ENCODE measurements at places on chromosomes 6 and 20.

DNA sequence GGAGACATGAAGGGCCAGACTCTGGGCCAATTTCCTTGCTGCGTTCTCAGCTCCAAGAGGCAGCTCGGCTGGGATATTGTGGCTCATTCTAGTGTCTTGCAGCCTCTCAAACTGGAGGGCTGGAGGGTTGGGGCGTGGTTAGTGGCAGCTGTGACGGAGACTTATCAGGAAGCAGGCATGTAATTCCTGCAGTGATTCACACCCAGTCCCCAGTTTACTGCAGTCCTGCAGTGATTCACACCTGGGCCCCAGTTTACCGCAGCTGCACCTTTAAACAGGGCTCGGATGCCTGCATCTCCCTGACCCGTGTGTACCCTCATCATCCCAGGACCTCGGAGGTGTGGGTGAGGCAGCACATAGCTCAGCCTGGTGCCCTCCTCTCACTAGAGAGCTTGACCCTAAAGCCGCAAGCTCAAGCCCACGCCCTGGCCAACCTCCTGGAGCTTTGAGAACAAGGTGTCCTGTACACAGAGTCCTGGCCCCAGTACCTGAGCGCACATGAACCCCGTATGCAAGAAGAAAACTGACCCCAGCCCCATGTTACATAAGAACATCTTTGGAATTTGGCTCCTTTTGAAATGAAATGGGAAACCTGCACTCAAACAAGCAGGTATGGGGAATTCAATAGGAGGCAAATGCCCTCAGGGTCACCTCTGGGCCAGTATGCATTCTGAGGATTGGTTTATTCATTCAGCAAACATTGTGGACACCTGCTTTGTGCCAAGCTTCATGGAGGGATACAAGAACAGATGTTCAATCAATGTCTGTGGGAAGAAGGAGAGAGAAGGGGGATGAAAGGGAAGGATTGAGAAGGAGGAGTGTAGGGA lies 55.3 kb upstream of the FAM83D start:
- peak; percentile 30 for DNase-seq

DNA sequence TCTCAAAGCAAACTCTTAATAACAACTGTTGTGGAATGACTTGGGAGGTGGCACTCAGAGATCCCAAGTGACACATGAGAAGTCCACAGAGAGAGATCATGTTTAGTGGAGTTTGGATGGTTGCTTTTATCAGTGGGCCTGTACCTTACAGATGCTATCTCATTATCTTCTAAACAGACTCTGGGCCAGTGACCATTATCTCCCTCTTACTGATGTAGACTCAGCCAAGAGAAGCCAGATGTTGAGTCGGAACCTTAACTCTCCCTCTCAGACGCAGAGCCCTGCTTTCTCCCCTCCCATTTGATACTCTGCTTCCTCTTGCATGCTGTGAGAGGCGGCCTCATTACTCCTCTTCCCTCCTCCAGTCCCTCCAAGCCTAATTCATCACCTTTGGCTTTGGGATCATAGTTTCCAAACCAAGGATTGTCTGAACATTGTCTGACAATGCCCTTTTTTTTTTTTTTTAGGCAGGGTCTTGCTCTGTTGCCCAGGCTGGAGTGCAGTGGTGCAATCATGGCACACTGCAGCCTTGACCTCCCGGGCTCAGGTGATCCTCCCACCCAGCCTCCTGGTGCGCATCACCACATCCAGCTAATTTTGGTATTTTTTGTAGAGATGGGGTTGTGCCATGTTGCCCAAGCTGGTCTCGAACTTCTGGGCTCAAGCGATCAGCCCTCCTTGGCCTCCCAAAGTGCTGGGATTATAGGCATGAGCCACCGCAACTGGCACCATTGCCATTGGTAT lies 4.5 kb upstream of the DDR1 start:
- DNase-seq = no peak

DNA sequence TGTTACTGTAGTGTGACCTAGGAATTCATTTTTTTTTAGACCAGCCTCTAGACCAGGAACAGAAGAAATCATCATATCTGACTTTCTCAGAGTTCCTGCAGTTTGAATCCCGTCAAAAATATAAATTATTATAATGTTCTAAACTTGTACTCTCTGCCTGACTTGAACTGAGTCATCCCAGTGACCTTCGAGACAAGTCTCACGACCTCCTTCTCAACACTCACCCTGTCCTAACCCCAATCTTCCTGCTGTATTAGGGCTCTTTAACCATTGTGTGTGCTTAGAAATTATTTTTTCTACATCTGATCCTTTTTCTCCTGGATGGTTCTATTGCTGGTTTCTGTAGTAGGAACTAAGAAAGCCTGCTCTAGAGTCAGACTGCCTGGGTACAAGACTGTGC lies 21.5 kb downstream of the ADGRF5 start:
- DNase-seq = no peak

DNA sequence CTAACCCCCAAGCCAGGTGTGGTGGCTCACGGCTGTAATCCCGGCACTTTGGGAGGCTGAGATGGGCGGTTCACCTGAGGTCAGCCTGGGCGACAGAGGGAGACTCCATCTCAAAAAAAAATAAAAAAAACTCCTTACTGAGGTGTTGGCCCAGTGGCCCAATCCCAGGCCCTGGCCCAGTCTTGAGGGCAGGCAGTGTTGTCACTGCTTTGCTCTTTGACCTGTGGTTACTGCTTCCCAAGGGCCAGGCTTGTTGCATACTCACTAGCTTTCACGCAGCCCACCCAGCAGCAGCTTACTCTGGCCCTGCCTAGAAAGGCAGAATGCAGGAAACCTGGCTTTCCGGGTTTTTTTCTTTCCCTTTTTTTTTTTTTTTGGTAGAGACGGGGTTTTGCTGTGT lies 13.2 kb downstream of the CNPY3 start:
- DNase-seq = no peak

DNA sequence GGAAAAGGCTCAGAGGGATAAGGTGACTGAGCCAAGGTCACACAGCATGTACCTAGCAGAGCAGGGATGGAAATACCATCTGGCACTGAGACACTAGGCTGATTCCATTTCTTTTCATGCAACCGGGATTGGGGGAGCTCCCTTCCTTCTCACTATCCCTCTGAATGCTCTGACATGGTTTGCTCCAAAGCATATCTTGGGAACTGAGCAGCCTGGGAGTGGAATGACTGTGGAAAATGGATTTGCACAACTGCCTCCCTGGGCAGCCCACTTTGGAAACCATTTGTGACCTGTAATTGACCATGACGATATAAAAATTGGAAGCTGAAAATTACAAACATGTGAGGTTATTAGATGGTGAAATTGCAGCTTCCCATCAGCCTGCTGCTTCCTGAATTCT lies 309.0 kb upstream of the CHD6 start:
- no peak for DNase-seq

DNA sequence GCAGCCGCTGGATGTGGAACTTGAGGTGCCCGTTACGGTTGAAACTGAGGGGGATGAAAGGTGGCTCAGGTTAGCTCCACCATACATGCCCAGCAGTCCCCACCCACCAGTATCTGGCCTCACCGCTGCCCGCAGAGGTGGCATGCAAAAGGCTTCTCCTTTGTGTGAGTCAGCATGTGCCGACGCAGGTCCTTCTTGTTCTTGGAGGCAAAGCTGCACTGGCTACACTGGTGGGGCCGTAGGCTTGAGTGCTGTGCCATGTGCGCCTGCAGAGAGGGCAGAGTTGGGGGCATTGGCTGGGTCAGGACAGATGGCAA lies 15.8 kb downstream of the PCIF1 start:
- DNase-seq = no peak
